Activated naive CD4-positive, alpha-beta T cell (primary cell): ENCODE measurements at places on chromosomes 5 and 9.

DNA sequence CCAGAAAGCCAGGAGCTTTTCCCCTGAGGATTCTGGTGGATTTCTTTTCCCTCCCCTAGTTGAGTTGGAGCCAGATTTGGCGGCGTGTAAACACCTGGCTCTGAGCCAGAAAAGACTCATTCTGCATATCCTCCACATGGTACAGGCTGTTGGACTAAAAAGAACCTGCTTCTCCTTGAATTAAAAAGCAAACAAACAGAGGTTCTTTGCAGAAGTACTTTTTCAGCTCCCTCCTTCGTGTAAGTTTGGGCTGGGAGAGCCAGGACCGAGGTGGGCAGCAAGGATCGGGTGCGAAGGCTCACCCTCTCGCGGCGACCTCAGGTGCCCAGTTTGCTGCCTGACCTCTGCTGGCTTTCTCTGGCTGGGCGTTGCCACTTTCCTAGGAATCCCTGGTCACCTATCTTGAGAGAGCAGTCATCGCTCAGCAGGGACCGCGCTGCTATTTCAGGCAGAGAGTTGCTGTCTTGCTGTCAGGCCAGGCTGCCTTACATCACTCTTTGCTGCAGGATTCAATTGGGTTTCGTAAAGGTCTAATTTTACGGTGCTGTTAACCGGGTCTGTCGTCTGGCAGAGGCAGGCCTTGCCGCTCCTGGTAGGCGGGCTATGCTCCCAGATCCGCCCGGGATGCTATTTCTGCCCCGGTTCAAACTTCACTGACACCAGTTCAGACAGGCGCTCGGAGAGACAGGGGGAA lies 3.2 kb downstream of the PAPPA start:
- no peak for DNase-seq

- DNase-seq: no peak
Observed at GRCh38 chr9:131579789-131580211, 34.5 kb downstream of the PRRT1B start.

- DNase-seq: no peak
Observed at GRCh38 chr5:75512383-75513074, 838 bp downstream of the POLK start.

DNA sequence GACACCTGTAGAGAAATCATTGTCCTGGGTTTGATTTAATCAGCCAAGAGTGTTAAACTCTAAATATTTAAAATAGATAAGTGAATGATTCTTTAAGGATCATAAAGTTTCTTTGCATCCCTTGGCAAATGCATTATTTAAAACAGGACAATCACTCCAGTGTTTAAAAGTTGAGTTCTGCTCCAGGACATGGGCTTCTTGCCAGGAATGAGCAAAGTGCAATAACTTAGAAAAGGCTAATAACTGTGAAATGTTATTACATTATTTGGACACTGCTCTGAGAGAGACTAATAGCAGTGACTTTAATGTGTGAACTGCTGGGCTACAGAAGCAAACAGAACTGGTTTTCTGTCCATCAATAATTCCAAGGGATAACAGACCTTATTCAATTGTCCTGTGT lies 283.3 kb downstream of the GABRB2 start:
- DNase-seq: no peak

- DNase-seq: no peak
Observed at GRCh38 chr5:123875561-123876275, 363.7 kb downstream of the CSNK1G3 start.

- DNase-seq: no peak
Observed at GRCh38 chr9:115391168-115391825, 273.3 kb upstream of the TNC start.

- no peak for DNase-seq
Observed at GRCh38 chr5:116002116-116002906, 30.0 kb upstream of the ARL14EPL start.

DNA sequence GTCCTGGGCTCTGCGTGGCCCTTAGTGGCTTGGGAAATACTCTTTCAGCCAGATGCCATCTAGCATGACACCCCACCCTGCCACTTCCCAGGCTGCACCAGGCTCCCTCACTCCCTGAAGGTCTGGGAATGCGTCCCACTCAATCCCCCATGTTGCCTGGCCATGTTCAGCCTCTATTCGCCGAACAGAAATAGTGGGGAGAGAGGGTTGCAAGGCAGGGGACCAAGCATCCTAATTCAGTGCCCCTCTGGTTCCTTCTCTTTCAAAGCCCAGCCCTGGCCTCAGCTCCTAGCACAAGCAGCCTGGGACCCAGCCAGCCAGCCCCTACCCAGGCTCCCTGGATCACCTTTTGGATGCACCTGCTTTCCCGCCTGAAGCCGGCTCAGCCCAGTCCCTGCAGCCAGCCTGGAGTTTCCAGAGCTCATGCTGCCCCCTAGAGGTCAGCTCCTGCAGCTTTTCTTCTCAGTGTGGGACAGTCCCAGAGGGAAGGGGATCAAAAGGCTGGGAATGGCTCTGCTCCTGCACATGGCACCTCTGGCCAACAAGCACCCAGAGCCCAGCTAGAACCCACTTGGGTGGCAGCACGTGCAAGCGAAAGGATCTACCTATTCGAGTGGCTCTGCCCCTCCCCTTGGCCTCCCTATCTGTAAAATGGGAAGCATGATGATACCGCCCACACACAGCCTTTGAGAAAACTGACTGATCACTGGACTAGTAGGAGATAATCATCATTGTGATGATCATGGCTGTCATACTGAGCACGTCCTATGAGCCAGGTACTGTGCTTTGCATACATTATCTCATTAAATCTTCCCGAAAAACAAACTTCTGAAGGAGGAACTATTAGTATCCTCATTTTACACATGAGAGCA lies 48.7 kb upstream of the C5orf58 start:
- DNase-seq: no peak

DNA sequence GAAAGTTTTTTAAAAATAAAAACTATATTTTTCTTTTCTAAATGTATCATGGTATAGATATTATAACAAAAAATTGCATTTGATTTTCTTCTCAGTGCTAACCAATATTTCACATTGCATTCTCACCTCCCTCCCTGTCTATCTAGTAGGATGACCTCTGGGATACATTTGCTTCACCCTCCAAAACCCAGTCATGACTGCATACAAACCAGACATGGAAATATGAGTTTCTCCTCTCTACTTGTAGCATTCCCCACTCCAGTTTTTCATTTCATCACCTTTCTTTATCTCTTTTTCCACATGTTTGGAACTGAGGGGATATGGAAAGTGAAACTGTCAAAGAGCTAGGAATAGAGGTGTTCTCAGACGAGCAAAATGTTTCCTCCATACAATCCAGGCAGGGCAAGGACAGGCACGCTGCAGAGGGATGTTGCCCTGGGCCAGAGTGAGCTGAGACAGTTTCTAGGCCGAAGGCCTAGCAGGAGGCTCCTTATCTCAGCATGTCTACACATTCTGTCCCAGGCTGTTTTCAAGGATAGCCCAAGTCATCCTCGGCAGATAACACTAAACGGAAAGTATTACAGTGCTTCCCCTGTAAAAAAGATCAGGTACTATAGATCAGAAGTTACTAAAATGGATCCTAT lies 46.7 kb downstream of the MEF2C start:
- no peak for DNase-seq

- DNase-seq: no peak
Observed at GRCh38 chr9:74666625-74667316, 169.6 kb downstream of the RORB start.

DNA sequence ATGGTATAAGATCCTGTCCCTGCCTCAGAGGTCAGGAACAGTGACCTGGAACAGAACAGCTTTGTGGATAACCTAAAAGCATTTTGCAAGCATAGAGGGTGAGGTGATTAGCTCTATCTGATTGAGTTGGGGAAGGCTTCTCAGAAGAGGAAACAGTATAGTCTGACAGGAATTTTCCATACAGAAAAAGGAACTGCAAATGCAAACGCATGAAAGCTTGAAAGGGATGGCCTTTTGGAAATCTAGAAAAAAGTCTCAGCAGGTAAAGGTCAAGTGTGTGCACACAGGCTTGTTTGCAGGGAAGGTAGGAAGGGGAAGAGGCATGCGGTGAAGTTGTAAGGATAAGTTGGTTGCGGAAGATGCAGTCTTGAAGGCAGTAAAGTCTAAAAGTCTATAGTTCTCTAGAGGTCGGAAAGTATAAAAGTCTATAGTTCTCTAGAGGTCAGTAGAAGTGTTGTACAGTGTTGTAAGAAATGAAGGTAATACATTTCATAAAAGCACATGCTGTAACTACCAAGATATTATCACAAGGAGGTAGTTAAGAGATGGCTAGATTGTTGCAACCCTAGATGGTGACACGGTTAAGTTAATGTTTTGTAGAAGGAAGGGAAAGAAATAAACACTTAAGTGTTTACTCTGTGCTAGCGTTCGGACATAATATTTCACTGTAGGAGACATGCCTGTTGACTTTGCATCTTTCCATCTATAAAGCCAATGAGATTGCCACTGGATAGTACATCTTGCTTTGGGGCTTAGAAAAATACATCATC lies 16.7 kb upstream of the HSPB3 start:
- DNase-seq: no peak

DNA sequence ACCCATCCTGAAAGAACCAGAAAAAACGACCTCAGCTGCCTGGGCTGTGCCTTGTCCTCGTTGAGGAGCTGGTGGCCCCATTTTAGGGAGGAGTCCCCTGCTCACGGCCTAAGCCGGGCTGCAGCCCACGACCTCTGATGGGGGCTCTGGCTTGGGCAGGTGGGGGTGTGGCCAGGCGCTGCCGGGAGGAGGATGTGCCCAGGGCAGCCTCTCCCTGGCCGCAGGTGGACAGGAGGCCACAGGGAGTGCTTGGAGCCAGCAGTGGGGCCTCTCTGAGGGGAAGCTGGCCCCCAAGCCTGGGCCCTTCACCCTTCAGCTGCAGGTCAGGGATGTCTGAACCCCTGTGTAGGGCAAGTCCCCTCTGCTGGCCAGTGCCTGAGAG lies 2.5 kb downstream of the DIPK1B start:
- DNase-seq: no peak

DNA sequence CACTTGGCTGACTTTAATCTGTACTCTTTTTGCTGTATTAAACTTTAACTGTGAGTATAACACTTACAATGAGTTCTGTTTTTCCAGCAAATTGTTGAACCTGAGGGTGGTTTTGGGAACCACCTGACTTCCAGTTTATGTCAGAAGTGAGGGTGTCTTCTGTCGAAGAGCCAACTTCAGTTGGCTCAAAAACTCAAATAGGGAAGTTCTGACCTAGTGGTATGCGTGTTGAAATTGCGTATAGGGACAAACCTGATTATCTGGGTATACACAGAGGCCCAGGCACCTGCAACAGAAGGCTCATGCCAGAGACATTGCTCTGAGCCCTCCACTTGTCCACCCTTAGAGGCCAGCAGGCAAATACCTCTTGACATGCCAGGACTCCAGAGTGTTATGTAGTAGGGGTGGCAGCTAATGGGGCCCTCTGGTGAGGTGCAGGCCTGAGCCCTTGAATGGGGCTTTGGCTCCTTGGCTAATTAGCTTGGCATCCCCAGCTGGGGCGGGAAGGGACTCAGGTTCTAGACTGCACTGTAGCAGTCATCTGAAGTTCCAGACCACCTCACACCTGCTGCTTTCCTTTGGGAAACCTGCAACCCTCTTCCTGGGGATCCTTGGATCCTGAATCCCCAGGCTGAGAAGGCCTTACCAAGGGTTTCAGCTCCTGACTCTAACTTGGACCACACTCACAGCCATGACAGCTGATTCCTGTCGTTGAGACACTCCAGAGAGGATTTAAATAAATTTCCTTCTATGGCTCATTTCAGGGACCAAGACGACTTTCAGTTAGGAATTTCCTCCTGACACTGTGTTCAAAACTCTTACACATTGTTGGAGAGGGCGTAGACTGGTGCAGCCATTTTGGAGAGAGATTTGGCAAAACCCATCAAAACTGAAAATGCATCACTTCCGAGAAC lies 189.6 kb downstream of the HSPA4 start:
- DNase-seq: no peak

GRCh38 chr5:17258431-17258830 lies 41.0 kb downstream of the BASP1 start:
- DNase-seq: no peak

GRCh38 chr9:87280421-87280820 lies 217.2 kb upstream of the DAPK1 start:
- DNase-seq: no peak

GRCh38 chr5:52043137-52043536 lies 659.9 kb downstream of the ISL1 start:
- no peak for DNase-seq

DNA sequence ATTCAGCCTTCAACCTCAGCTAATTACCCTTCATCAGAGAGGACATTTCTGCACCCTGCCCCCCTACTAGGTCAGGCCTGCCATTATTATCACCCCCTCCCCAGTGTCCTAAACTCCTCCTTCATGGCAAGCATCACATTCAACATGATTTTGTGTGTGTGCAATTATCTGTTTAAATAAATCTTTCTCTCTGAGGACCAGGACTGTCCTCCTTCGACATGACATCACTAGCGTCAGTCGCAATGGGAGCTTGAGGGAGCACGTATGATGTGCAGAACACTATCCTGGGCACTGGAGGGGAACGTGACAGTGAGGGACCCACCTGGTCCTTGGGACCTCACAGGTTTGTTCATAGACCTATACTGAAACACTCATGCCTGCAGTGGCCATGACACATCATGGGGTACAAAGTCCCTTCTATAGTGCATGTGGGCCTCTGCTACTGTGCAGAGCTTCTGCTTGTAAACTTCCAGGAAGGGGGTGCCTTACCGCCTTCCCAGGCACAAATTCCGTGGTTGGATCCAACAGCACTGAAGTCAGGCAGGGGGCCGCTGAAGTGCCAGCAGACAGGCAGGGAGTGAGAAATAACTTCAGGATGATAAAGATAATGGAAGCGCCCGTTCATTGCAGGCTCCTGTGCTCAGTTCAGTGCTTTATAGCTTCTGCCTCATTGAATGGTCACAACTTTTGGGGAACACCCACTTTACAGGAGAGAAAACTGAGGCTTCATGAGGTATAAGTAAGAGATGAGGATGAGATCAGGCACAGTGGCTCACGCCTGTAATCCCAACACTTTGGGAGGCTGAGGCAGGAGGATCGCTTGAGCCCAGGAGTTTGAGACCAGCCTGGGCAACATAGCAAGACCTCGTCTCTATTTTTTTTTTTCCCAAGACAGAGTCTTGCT lies 36.0 kb upstream of the STXBP1 start:
- DNase-seq: no peak

- DNase-seq: no peak
Observed at GRCh38 chr5:79774171-79774854, 84.7 kb downstream of the CMYA5 start.

- DNase-seq: no peak
Observed at GRCh38 chr9:32161720-32162119, 222.7 kb upstream of the ACO1 start.

GRCh38 chr9:38047301-38048251 lies 21.5 kb downstream of the SHB start:
- no peak for DNase-seq

- no peak for DNase-seq
Observed at GRCh38 chr5:56233230-56233629, at the start of gene ANKRD55. TSS of gene ANKRD55 (minus strand) at chr5:56233330. CDS start at chr5:56232913, 417 bp downstream.
